ENCODE measurements at places on chromosomes 5 and 9. TPM values are rescaled to one million over a fixed set of nuclear protein-coding genes. Genes with fewer than 3 reads are reported as not detected.

Gene CKMT2
- 2.6 TPM for total RNA-seq

- DNase-seq, result no peak
Observed at GRCh38 chr5:179301796-179302195, 43.5 kb downstream of the ADAMTS2 start.

GRCh38 chr5:151886546-151887275 is 37.9 kb downstream of the GLRA1 start:
- DNase-seq, result no peak

DNA sequence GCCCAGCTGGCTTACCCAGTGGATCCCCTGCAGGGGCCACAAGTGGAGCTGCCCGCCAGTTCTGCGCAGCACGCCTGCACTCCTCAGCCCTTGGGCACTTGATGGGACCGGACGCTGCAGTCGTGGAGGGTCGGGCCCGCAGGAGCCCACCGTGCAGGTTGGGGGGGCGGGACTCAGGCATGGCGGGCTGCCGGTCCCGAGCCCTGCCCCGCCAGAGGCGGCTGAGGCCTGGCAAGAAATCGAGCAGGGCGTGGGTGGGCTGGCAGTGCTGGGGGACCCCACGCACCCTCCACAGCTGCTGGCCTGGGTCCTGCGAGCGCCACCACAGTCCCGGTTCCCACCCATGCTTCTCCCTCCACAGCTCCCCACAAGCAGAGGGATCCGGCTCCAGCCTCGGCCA is 19.2 kb upstream of the BTNL3 start:
- no peak for DNase-seq

GRCh38 chr5:163433271-163433670 is 4.1 kb upstream of the CCNG1 start:
- DNase-seq, result no peak

- no peak for DNase-seq
Observed at GRCh38 chr5:37088009-37088408, 161.2 kb downstream of the CPLANE1 start.
